ENCODE measurements at places on chromosomes 5 and 9.

GRCh38 chr5:143923634-143924266, 111.8 kb downstream of the HMHB1 start:
- DNase-seq = no peak

- DNase-seq = no peak
Observed at GRCh38 chr9:91004992-91005391, 203.4 kb downstream of the SYK start.

DNA sequence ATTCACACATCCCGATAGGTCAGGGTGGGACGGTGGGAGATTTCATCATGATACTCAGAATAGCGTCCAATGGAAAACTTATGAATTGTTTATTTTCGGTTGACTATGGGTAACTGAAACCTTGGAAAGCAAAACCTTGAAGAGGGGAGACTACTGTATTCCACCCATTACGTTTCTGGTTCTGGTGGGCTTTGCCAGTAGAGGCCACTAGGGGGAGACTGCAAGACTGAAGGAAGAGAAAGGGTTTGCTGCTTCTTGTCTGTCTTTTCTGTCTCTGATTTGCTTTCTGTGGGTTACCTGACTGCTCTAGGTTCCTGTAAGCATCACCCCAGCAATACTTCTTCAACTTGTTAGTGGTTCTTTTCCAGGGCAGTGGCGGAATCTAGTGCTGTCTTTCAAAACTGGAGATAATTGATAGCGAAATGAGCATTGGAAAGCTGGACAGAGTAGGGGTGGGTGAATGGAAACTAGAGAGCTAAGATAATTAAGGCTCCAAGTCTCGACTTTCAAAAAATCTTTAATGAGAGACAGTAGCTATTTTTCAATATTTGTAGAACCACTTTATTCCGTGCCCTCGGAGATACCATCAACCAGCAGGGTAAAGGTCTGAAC, 27.0 kb downstream of the GRIN3A start:
- peak; percentile 68 for DNase-seq

DNA sequence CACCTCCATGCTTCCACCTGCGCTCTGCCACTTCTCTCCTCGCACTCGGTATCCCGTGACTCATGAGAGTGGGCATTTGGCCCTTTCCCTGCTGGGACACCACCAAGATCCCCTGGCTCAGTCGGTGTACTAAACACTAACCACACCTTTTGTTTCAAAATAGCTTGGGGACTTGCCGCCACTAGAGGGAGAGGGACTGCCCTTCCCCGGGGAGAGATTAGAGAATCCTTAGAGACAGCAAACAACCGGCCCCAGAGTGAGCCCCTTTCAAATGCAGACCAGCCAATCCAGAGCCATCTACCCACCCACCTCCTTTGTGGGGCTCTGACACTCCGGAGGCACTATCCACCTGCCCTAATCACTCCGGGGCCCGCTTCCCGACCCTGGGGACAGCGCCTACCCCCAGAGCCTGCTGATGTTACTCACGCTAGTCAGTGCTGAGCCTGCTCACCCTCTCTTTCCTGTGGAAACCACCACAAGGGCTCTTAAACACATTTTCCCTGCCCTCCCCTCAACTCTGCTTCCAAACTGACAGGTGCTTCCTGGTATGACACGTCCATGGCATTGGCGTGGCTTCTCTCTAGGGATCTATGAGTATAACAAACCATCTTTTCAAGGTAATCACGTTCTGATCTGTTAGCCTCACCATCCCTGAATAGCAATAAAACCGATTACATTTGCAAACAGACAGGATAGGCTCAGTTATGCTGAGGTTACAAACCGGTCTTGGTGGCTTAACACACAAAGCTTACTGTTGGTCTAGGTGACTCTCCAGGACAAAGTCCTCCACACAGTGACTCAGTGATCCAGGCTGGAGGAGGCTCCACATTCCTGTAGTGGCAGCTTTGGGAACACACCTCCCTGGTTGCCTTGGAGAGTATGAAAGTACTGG, 180.1 kb upstream of the MVB12B start:
- DNase-seq = peak; percentile 74

DNA sequence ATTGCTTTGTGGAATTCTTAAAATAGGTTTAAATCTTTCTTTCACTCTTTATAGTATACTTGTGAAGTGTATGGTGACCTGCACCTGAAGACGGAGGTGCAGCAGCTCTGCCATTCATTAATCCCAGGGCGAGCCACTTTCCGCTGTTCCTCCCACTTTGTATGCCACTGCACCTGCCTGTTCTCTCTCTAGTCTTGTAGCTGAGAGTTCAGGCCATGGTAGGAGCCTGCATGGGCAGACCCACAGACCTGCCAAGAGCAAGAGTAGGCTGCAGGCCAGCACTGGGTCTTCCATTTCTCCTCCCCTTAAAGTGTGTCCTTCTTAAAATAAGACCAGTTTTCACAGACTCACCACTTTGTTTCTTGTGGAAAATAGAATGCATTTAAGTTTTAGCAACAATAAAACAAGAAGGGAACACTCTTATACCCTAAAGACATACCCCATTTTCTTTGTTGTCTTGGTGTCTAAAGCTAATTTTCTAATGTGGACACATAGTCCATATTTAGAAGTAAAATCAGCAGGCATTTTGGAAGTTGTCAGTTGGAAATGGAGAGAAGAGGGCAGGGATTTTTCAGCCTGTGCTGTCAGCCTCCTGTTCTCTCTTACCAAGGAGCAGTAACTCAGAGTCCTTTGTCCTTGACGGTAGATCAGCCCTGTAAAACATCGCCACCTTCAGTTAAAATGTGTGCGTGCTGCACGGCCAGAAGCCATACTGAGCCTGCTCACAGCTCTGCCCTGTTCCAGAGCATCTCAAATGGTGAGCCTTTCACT, 103.2 kb downstream of the SNCAIP start:
- DNase-seq = peak; percentile 77

DNA sequence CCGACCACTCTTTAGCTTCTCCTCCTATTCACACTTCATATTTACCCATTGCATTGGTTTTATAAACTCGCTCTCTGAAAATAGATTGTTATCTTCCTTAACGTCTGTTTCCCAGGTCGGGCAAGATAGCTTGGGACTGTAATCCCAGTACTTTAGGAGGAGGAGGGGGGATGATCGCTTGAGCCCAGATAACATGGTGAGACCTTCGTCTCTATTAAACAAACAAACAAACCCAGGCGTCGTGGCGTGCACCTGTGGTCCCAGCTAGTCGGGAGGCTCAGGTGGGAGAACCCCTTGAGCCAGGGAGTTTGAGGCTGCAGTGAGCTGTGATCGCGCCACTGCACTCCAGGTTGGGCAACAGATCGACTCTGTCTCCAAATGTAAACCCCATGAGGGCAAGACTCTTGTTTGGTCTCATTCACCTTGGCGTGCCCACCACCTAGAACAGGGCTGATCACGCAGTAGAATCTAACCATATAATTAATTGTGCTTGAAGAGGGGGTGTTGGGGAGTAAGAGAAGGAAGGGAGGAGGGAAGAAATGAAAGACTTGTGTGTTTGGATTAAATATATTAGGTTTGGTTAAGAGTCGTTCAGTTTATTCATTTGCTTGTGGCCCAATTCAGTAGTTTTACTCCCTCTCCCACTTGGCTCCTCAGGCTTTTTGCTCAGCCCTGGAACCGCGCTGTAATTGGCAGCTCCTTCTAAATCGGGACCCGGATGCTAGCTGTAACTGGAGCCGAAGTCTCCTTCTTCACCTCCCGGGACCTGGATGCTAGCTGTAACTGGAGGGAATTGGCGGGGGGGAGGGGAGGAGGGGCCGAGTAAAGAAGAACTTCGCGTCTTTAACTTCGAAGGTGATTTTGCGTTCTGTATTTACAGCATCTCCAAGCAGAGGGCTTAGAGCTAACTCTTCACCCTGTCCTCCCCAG, 24.9 kb downstream of the CDKN2A start:
- DNase-seq = no peak
